SW 1271 (cell line): ENCODE measurements at places on chromosomes 6 and 20.

GRCh38 chr6:72911463-72912155 lies 289.7 kb downstream of the KCNQ5 start:
- no peak for DNase-seq

DNA sequence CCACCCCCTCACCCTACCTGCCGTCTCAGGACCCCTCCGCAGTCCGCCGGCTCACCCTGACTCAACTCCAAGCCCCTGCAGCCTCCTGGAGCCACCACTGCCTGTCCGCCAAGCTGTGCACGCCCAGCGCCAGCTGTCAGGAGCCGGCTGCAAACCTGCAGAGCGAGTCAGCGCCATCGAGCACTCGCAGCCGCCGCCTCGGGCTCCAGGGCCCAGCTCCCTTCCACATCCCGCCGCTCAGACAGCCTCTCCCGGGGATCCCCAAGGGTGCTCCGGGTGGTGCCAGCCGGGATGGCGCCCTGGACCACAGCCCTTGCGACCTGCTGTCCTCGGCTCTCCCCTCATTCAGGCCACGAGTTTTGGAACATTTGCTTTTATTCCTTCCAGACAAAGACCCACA lies 4.3 kb downstream of the TNNC2 start:
- no peak for DNase-seq

DNA sequence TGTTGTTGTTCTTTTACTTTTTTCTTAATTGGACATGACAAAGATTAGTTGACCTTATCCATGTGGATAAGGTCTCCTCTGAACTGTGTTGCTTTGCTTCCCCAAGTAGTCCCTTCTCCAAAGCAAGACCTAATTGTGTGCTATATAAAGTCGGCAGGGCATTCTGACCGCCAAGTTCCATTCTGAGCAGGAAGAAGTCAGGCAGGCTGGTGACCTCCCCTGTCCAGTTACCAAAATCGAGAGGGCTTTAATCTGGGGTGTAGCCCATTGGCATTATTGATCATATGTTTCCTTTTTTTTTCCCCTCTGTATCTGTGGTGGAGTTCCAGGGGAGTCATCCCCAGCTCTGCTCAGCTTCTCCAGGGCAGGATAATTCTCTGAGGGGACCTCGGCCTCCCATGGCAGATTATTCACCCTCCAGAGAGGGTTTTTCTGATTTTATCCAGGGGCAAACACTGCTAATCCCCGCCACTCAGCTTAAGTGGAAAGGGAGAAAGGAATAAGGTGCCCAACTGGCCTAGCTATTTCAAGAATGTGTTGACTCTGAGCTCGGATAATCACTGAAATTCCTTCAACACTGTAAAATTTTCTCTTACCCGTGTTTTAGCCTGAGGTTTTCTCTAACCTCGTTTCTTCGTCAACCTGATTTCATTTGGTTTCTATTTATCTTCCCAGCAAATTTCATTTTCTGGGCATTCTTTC lies 71.8 kb upstream of the L3MBTL3 start:
- no peak for DNase-seq

GRCh38 chr20:5374171-5374570 lies 57.4 kb upstream of the PROKR2 start:
- DNase-seq = no peak

GRCh38 chr20:157154-157553 lies at the start of gene DEFB127:
TSS of gene DEFB127 (plus strand) at chr20:157454. CDS start at chr20:157545, 91 bp downstream.
- DNase-seq = no peak

DNA sequence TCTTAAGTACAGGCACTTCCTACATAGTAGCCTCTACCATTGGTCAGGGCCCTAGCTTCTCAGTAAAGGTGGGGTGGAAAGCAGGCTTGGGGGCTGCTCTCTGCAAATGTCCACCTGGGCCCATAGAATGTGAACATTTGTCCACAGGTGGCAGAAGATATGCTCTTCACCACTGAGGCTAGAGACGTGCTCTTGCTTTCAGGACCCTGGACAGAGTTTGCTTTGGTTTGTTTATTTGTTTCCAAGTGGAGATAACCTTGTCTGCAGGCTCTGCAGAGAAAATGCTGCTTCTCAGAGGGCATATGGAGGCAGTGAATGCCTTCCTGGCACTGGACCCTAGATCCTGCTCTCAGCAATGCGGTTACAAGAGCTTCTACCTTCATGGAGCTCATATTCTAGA lies 129.0 kb downstream of the F13A1 start:
- DNase-seq = no peak

DNA sequence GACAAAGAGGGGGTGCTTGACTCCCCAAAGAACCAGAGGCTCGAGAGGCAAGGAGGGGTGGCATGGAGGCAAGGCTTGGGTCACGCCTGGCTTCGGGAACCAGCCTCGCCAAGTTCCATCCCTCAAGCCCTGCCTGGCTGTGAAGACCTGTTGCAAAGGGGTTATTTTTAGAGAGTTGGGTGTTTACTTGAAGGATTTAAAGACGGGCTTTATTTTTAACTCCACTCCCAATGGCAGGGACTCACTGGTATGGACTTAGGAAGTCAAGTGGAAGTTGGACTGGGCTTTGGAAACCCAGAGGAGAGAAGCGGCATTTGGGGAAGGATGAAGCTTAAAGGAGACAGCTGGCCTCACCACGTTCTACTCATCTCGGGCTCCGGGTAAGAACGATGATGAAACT lies 43.1 kb downstream of the JPH2 start:
- DNase-seq = no peak

- DNase-seq = no peak
Observed at GRCh38 chr6:41579088-41579610, 33.0 kb downstream of the FOXP4 start.

GRCh38 chr6:31945154-31945506 lies 765 bp upstream of the CFB start:
- DNase-seq = no peak

GRCh38 chr20:1472556-1473245 lies 6.1 kb upstream of the NSFL1C start:
- no peak for DNase-seq

DNA sequence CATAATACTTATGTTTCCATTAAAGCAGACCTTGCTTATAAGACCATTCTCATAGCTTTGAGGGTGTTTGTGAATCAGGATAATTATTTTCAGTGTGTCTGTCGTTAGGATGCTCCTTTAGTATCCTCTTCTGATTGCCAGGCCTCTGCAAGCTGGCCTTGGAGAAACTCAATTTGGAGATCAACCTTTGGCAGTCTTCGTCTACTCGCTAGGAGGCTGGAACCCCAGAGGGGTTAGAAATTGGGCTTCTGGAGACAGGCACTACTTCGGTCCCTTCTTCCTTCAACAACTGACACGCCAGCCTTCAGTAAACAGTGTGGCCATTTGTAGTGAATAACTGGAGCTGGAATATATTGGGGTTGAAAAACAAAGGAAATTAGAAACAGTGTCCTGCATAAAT lies 100.8 kb upstream of the CITED2 start:
- no peak for DNase-seq

DNA sequence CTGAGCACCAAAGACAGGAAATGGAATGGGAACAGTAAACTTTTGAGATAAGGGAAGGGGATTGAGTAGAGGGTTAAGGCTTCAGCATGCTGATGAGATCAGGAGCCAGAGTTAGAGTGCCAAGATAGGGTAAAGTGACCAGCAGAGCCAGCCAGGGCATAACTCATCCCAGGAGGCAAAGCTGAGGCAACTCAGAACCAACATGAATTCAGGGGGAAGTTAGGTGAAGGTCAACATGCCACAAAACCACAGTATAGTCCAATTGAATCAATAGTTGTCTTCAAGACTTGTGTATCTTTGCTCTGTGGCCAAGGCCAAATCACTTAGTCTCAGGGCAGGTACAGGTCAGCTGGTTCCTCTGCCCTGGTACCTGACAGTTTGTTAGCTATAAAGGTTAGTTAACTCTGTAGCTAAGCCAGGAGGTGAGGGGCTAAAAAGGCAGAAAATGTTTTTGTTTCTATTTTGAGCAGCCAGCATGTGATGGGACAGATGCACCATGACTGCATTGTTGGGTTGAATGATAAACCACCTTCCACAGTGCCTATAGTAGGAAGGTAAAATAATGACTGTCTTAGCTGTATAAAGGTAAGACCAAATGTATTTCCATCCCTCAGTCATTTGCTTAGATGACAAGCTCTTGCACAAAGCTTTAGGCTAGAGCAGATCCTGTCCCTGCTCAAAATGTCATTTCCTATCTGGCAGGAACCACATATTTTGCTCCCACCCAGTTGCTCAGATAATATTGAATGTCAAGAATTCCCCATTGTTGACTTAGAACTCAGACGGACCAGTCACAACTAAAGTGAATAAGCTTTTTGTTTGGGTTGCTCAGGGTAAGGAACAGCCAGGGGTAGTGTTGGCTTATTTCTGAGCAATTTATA lies 15.8 kb downstream of the RNF8 start:
- DNase-seq = no peak
